ENCODE measurements at places on chromosomes 16 and 17.

DNA sequence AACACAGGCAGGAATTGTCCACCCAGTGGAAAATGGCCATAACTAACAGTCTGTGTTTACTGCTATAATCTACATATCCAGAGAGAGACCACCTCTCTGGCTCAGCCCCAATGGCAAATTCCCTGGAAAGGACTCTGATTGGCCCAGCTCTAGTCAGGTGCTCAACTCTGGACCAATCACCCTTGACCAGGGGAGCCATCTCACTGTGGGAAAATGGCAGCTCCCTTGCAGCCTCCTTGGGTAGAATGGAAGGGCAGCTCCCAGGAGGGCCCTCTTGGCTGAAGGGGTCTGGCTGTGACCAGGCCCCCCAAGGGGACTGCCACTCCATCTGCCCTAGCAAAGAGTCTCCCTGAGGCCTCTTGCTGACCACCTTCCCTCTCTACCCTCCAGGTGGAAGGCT lies 3.1 kb downstream of the ALOX15B start:
- DNase-seq = no peak

- no peak for DNase-seq
Observed at GRCh38 chr17:59617156-59617732, 2.5 kb upstream of the CLTC start.

GRCh38 chr16:23282568-23282967 lies 19.5 kb upstream of the SCNN1B start:
- no peak for DNase-seq

DNA sequence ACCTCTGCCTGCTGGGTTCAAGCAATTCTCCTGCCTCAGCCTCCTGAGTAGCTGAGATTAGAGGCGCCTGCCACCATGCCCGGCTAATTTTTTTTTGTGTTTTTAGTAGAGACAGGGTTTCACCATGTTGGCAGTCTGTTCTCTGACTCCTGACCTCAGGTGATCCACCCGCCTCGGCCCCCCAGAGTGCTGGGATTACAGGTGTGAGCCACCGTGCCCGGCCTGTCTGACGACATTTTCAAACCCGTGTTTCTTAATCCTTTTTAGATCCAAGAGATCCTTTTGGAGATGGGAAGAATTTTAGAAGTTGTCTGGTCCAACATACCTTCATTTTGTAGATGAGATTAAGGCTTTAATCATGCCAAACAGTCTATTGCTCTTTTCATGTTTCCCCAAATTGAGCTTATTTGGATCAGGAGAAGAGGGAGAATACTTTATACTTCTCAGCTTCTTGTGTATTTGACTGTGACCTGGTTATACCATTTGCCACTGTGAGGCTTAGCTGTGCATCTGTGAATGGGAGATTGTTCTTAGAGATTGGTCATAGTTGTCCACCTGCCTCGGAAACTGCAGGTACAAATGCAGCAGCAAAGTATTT lies 25.8 kb downstream of the USP10 start:
- no peak for DNase-seq

- DNase-seq = no peak
Observed at GRCh38 chr17:42038221-42038973, 12.0 kb downstream of the C17orf113 start.

GRCh38 chr17:52035336-52035915 lies 123.1 kb downstream of the CA10 start:
- no peak for DNase-seq

- no peak for DNase-seq
Observed at GRCh38 chr17:61842899-61843298, 20.4 kb downstream of the BRIP1 start.

- peak; percentile 82 for DNase-seq
Observed at GRCh38 chr17:45052052-45052772, 780 bp upstream of the DCAKD start.
